Hematopoietic multipotent progenitor cell treated with erythropoietin and hydrocortisone succinate and interleukin-3 and kit ligand, for 17 days (in vitro differentiated cells): ENCODE measurements at places on chromosomes 16 and 17.

- no peak for DNase-seq
Observed at GRCh38 chr16:66444049-66444481, 17.0 kb downstream of the BEAN1 start.

DNA sequence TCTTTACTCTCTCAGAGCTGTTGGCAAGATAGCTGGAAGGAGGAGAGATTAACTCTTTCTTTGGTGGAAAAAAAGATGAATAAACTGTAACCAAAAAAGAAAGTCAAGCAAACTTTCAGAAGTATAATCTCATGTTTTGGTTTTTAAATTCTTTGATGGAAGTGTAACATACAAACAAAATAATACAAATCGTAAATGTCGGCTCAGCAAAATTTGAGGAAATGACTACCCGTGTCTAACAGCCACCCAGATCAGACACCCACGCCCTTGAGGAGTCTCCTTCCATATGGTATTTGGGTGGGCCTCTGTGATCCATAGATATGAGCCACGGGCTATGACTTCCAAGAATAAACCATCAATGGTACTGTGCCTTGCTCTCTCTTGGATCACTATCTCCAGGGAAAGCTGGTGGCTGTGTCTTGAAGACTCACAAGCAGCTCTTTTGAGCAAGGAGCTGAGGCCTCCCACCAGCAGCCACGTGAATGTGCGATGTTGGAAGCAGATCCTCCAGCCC lies 9.6 kb upstream of the CD300C start:
- DNase-seq = no peak

GRCh38 chr16:25605381-25605780 lies 86.4 kb upstream of the HS3ST4 start:
- DNase-seq = no peak

- no peak for DNase-seq
Observed at GRCh38 chr16:11263737-11264136, 5.4 kb downstream of the TNP2 start.

DNA sequence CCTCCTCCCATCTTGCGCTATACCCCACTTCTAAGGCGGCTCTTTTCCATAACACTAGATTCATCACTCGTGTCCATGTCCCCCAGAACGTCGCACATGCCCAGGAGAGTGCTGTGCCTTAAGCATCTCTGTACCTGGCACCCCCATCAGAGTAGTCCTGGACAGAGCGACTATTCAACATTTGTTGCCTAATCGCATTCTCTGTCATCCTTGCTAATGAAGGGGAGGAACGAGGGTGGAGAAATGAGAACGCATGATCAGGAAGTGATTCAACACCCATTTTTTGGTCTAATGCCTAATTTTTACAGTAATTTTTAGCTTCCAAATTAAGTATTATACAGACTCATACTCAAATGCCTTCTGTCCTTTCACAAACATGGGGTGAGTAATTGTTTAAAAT lies 53.2 kb downstream of the SLC39A11 start:
- no peak for DNase-seq

DNA sequence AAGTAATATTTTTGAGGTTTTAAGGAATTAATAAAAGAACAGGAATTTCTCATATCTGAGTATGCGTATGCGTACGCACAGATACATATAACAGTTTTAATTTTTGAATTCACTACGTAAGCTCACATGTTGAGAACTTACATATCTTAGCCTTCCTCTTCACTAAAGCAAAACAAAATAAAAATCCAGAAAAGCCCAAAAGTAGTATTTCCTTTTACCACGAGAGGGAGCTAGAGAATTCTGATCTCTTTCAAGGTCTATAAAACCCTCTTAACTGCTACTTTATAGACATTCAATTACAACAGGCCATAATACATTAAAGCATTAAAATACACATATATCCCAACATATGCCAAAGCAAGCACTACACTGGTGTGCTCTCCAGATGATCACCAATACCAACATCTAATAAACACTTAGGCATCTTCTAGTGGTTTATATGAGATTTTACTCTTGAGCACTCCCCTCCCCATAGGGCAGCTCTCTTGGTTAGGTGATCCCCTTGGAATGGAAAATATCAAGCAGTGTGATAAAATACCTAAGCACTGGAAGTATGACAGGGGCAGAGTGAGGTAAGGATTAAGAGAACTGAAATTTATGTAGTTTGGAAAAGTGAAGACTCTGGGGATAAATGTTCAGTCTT lies 94.0 kb downstream of the SKAP1 start:
- DNase-seq = peak; percentile 78

- DNase-seq = peak; percentile 60
Observed at GRCh38 chr17:44919885-44920564, 4.7 kb upstream of the GFAP start.

- no peak for DNase-seq
Observed at GRCh38 chr17:75078284-75079022, 9.3 kb upstream of the SLC16A5 start.

DNA sequence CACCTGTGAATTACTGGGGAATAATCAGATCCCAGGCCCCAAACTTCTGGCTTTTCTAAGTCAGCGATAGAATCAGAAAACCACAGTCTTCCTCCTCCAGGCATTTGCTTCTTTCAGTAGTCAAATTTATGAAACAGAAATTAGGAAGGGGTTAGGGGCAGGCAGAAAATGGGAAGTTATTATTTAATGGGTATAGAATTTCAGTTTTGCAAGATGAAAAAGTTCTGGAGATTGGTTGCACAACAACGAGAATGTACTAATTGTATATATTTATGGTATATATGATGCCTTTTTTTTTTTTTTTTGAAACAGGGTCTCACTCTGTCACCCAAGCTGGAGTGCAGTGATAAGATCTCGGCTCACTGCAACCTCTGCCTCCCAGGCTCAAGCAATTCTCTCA lies 23.5 kb downstream of the ORC6 start:
- no peak for DNase-seq

GRCh38 chr17:4579678-4580077 lies 4.7 kb upstream of the SMTNL2 start:
- no peak for DNase-seq

- DNase-seq = no peak
Observed at GRCh38 chr17:27539794-27540317, 83.6 kb downstream of the KSR1 start.

DNA sequence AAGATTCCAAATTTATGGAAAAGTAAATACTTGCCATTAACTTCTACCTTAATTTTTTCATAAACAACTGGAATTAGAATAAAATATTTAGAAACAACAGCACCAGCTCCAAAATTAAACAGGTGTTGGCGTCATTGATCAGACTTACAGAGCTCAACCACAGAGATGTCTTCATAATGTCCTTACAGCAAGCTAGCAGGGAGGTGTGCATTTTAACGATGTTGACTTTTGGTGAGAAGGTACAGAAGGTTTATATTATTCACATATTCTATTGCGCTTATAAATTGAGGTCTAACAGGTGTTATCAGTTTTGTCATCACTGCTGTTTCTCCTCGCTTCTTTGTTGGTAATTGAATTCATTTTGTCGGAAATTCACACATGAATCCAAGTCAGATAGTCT lies 226.2 kb upstream of the CA10 start:
- no peak for DNase-seq

DNA sequence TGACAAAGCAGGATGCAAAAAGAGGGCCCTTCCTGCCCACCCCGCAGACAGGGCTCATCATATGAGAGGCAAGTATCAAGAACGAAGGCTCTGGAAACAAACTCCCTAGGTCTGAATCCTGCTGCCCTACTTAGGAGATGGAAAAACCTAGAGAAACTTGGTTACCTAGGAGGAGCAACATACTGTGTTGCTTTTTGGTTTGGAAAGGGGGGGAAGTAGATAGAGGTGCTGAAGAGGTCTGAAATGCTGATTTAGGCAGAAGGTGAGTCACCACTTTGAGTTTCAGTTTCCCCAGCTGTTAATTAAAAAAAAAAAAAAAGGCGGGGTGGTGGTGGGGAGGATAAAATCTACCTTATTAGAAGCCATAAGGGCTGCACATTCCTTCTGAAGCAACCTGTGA lies 1.5 kb downstream of the N4BP1 start:
- DNase-seq = no peak

GRCh38 chr16:51153577-51154031 lies 2.5 kb upstream of the SALL1 start:
- no peak for DNase-seq

DNA sequence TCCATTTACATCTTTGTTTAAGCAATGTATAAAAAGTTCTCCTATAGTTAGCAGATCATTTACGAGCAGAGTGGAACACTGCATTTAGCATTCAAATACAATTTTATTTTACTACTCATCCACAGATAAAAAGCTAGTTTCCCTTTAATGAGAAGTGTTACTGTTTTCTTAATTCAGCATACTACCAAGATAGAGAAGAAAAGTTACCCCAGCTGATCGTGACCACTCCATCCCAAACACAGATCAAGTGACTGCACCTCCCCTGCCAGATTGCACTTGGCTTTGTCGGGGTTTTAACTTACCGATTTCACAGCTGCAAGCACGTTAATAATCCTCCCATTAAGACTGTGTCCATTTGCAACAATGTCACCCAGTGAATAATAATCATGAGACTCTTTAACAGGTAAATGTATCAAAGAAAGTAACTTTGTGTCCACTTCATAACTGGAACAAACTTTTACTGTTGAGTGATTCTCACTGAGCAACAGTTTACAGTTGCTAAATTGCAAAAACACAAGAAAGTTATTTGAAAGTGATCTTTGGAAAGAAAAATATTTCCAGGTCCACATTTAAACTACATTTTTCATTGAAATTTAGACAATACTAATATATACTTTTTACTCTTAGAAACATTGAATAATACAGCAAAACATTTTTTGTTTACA lies 14.4 kb downstream of the MEIOB start:
- DNase-seq = no peak

DNA sequence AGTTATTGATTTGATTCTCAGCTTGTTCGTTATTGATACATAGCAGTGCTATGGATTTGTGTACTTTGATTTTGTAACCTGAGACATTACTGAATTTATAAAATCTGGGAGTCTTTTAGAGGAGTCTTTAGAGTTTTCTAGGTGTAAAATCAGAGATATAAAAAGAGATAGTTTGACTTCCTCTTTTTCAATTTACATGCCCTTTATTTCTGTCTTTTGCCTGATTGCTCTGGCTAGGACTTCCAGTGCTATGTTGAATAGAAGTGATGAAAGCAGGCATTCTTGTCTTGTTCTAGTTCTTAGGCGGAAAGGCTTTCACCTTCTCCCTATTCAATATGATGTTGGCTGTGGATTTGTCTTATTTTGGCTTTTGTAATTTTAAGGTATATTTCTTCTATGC lies 106.2 kb downstream of the PHKB start:
- DNase-seq = no peak

DNA sequence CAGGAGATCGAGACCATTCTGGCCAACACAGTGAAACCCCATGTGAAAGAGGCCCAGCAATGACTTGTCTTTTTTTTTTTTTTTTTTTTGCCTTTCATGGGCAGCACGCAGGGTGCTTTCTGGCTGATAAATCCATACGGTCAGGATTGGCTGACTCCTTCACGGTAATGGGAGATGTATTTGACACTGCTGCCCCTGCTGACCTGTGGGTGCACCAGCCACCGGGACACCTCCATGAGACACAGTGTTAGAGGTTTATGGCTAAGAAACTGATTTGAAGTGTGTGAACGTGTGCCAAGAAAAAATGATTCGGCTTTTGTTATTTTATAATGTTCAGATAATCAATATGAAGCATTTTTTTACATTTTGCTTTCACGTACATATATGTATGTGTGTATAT lies 48.4 kb downstream of the MAP2K6 start:
- no peak for DNase-seq

GRCh38 chr17:64231567-64232141 lies 31.4 kb downstream of the TEX2 start:
- peak; percentile 29 for DNase-seq

GRCh38 chr16:50613964-50614474 lies 65.8 kb downstream of the NKD1 start:
- DNase-seq = no peak

DNA sequence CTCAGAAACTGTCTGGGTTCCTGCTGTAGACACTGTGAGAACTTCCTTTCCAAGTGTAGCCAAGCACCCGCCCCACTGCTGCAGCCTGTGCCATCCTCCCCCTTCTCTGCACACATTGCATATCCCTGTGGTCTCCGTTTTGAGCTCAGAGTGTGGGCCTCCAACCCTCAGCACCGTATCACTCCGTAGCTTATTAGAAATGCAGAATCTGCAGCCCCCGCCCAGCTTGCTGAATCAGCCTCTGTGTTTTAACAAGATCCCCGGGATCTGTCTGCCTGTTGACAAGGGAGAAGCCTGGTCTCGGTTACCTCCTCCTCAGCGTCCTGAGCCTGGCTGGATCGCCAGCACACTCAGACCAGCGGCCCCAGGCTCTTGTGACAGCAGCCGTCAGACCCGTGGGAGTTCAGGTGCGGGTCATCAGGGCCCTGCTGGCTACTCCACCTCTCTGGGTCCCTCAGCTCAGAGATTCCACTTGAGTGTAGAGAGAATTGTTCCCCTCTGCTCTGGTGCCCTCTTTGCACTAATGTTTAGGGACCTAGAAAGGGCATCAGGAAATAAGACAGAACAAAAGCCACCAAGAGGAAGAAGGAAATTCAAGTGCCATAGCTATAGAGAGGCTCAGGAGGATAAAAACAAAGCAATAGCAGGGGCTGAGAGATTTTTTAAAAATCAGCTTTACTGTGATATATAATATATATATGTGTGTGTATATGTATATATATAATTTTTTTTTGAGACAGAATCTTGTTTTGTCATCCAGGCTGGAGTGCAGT lies 92.3 kb downstream of the PITPNC1 start:
- no peak for DNase-seq

DNA sequence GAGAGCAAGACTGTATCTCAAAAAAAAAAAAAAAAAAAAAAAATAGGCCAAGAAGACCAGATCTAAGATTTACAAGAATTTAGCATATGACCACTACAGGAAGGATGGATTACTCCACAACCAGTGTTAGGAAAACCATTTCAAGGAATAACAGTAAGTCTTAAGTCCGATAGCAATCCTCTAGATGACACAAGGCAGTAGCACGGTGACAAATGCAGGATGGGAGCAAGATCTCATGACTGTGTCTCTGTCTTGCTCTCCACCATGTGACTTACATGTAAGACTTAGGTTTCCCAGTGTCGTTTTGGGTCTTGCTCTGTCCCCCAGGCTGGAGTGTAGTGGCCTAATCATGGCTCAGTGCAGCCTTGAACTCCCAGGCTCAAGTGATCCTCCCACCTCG lies 27.8 kb downstream of the C16orf96 start:
- DNase-seq = no peak

- no peak for DNase-seq
Observed at GRCh38 chr16:66574531-66574930, 4.7 kb upstream of the CMTM2 start.

DNA sequence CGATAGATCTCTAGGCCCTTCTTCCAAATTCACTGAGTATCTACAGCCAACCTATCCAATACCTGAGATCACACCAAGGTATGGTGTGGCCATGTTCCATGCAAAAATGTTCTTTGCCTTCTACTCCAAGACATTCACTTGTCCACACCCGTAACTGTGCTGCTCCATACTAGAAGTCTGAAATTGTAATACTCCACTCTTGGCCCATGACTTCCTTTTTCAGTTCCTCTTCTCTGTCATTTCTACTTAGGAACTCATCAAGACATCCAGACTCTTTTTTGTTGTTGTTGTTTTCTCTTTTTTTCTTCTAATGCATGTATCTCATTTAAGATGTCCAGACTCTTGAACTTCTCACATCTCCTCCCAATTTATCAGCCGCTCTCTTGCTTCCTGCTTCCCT lies 42.5 kb upstream of the KSR1 start:
- no peak for DNase-seq
